ENCODE measurements at places on chromosomes 1 and 21.

DNA sequence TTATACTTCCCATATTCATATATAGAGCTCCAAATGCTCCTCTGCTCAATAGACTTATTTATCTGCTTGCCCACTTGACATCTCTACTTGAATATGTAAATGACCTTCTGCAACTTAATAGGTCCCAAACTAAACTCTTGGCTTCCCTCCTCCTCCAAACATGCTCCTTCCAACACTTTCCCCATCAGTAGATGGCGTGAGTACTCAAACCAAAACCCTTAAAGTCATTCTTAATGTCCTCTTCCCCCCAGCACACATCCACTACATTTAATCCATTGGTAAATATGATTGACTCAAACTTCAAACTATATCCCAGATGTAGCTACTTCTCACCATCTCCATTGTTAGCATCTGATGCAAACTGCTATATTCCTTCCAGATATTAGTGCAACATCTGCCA is 48.5 kb upstream of the PBX1 start:
- no peak for DNase-seq

DNA sequence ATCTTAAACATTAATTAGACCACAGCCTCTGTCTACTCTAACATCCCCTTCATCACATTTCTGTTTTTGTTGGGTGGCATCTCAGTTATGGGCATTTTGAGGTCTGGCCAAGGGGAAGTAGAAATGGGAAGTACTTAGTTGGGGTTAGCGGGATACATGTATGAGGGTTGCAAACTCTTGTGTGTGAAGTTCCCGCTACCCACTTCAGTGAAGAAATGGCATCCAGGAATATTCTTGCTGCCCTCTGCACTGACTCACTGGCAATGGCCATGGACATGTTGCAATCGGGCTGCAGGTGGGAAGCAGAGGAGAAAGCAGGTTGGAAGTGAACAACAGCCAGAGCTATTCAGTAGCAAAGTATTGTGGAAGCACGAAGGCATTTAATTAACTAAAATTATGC is 7.4 kb downstream of the CD48 start:
- no peak for DNase-seq

GRCh38 chr1:159123587-159123986 is 47.0 kb upstream of the AIM2 start:
- DNase-seq = no peak

GRCh38 chr1:39787468-39787867 is 1.2 kb downstream of the BMP8B start:
- no peak for DNase-seq

- DNase-seq = no peak
Observed at GRCh38 chr1:203505526-203506204, 11.7 kb downstream of the OPTC start.

GRCh38 chr1:153741986-153742385 is 14.1 kb downstream of the INTS3 start:
- no peak for DNase-seq

GRCh38 chr21:17191346-17191993 is 321.4 kb upstream of the CXADR start:
- DNase-seq = no peak

DNA sequence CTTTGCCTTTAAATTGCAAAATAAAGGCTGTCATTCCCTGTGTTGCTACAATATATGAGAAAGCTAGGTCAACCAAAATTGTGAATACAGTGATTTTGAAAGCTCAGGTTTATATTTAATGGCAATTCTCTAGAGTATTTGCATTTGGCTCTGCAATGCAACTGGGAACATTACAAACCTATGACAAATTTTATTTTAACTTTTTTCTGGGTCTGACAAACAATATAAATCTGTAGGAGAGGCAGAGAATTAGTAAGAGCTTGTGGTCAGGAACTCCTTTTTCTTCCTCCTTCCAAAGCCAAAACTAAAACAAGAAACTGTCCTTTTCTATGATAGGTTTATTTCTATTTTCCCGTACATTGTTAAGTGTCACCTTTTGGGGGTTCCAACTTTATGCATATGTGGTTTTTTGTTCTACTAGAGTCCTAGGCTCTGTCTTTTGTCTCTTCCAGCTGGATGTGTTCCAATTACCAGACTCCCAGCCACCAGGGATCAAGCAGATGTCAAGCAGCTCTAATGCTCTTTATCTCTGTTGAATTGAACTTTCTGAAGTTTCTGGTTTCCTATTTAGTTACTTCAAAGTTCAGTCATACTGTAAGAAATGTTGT is 106.9 kb downstream of the ASH1L start:
- peak; percentile 35 for DNase-seq

GRCh38 chr21:16777041-16777720 is 735.7 kb upstream of the CXADR start:
- DNase-seq = no peak

DNA sequence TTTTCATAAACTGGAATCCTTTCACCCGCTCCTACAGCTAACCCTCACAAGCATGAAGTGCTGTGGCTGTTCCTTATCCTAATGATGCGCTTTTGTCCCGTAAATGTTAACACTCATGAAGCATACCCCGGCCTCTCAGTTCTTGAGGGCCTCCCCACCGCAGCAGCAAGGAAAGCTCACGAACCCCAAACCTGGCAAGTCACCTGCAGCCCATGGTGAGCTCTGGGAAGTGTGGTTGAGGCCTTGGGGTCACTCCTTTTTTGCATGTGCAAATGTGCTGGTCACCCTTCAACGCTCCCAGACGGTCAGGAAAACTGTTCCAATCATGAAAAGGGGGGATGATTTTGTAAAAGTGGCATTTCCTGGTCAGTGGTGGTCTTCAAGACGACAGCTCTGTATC is 124.6 kb downstream of the PRDM2 start:
- DNase-seq = no peak

DNA sequence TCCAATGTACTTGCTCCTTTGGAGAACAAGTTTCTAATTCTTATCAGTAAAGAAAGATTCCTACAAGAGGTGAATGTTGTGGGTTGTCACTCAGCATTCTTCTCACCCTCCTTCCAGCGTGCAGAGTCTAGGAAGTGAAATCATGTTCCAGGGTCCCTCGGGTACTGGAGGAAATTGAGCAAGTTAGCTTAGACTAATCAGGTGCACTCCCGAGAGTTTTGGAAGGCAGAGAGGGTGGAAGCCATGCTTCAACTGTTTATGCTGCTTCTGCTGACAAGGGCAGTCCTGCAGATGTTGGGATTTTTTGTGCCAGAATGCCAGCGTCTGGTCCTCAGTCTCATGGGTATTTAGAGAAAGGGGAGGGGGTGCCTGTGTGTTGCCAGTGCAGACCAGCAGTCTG is 5.3 kb upstream of the C1orf115 start:
- no peak for DNase-seq

- no peak for DNase-seq
Observed at GRCh38 chr1:165856606-165857005, 29.2 kb downstream of the UCK2 start.

GRCh38 chr1:10200620-10201019 is 9.8 kb upstream of the KIF1B start:
- DNase-seq = no peak

DNA sequence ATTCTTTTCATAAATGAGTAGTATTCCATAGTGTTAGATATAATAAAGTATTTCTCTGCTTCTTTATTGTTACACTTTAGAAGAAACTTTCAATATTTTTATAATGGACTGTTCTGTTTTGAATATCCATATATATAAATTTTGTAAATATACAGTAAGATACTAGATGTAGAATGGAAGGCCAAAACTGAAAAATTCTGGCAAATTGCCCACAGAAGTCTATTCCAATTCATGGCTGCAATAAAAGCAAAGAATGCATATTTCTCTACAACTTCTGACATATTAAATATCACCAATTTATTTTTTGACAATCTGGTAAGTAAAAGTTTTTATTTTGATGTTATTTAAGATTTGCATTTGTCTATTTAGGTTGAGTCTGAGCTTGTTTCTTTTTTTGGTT is 532.5 kb downstream of the NCAM2 start:
- DNase-seq = peak; percentile 35

- no peak for DNase-seq
Observed at GRCh38 chr1:26361605-26362122, 7.7 kb upstream of the CRYBG2 start.

GRCh38 chr1:93874025-93874651 is 4.9 kb downstream of the DNTTIP2 start:
- DNase-seq = no peak

- peak; percentile 56 for DNase-seq
Observed at GRCh38 chr21:28418726-28419514, 573.8 kb downstream of the LTN1 start.

GRCh38 chr1:214277704-214278635 is 3.0 kb upstream of the SMYD2 start:
- no peak for DNase-seq

GRCh38 chr1:101394041-101394440 is 157.2 kb downstream of the S1PR1 start:
- DNase-seq = no peak

- DNase-seq = peak; percentile 86
Observed at GRCh38 chr1:9291914-9292360, 757 bp upstream of the SPSB1 start.

- no peak for DNase-seq
Observed at GRCh38 chr1:64499966-64500365, 30.0 kb downstream of the CACHD1 start.

DNA sequence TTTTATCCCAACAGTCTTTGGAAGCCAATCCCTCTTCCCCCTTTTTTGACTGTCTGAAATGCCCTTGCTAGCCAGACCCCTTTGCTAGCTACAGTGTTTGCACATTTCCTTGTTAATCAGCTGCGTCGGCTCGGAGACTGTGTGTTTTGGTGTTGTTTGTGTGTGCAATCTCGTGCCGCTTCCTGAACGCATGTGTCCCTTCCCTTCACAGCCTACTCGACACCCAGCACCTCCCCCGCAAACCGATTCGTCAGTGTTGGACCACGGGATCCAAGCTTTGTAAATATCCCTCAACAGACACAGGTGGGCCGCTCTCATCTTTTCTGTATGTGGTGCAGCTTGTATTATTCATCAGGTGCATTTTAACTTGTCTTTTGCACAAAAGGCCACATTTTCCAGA is 298.7 kb downstream of the TM2D1 start:
- peak; percentile 48 for DNase-seq

- DNase-seq = no peak
Observed at GRCh38 chr1:172019976-172020375, 178.7 kb downstream of the DNM3 start.

- peak; percentile 88 for DNase-seq
Observed at GRCh38 chr1:186424539-186424938, 36.4 kb downstream of the PDC start.

- DNase-seq = peak; percentile 33
Observed at GRCh38 chr1:67281244-67281643, 26.4 kb upstream of the IL12RB2 start.

GRCh38 chr1:224707843-224708725 is 92.0 kb downstream of the CNIH3 start:
- no peak for DNase-seq

GRCh38 chr1:155976913-155977689 is 1.2 kb downstream of the ARHGEF2 start:
- DNase-seq = no peak

DNA sequence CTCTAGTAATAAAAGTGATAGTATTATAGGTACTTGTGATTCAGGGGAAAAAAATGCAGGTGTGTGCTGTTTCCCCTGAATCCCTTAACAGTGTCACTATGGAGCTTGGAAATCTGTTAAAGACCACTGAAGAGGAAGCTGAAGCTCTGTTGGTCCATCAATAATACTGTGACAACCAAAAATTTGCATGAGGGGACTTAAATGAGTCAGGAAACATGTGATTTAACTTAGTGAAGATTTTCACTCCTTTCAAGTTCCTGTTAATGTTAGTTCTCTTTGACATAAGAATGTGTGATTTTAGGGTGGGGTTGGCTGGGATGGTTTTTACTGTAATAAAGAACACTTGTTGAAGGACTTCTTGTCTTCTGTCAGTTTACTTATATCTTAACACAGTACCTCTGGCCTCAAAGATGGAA is 32.0 kb downstream of the VANGL2 start:
- no peak for DNase-seq

GRCh38 chr1:246760422-246761347 is 36.5 kb downstream of the SCCPDH start:
- no peak for DNase-seq

DNA sequence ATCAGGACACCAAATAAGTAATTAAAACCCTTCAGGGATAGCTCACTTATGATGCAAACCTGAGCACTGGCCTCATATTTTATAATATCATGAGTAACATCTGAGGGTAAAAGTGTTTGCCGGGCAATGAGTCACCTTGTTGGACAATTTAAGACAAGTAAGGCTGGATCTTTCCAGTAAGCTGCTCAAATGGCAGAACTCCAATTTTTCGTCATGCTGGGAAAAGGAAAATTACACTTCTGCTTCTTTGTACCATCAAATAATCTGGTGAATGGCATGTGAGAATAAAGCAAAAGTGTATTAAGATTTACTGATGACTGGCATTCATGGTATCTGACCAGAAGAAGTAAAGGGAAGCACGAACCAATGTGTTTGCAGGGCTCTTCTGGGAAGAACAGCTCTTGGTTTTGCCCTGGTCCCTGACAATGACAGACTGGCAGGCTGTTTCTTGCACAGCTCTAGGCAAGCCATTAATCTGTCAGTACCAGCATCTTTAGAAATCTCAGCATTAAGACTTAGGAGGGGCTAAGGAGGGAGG is 392.2 kb downstream of the VAV3 start:
- DNase-seq = no peak

DNA sequence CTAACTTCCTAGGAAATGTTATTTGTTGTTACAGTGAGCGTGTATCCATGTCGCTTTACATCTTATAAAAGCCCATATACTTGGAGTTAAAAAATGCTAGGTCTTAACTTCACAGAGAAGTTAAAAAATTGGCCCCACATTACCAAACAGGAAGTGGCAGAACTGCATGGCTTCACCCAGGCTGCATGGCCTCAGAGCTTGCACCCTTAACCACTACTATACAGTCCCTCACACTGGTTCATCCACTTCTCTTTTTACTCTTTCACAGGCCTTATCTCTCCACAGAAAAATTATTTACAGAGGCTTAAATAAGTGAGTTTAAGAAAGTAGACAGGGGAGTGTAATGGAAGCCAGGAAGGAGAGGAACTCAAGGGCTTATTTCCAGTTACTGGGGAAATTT is 402.5 kb downstream of the HHAT start:
- no peak for DNase-seq

DNA sequence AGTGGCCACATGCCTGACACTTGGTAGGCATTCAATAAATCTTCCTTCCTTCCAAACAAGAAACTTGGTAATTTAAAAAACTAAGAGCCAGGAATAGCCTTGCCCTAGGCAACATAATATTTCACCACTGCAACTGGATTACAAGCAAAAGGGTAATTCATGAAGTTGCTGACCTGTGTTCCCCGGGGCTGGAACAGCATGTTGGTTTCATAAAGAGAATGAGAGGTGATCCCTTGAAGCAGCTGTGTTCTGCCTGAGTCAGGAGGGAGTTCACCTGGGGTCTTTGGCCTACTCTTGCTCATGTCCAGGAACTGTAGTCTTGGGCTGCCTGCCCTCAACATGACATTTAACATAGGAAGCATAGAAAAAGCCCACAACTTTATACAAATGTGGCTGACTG is 329.0 kb upstream of the DAB1 start:
- no peak for DNase-seq

GRCh38 chr1:46719689-46720088 is 775 bp upstream of the EFCAB14 start:
- peak; percentile 24 for DNase-seq

Measured in lung (tissue), 17 donors.